ENCODE measurements at places on chromosomes 5 and 9. TPM values are rescaled to one million over a fixed set of nuclear protein-coding genes. Genes with fewer than 3 reads are reported as not detected.

DNA sequence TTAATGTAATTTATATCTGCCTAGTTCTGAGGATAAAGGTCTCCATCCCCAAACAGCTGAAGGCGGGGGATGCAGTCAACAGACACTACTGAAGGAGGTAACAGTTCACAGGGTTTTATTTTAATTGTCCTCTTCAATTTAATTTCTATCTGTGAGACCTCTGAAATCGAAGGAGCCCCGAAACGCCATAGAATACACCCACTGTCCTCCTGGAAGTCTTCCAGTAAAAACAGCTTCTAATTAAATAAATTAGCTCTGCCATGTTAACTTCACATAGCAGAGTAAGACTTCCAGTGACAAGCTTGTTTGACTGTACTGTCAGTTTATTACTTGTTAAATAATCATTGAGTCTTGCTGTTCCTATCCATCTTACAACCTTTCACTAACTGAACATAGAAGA is 193.5 kb downstream of the SEC61B start:
- peaks cover 5% of the 10 kb centered on the region for H3K4me1 ChIP-seq
- no peak for DNase-seq
- H3K27me3 ChIP-seq, result no peaks in the 10 kb centered on the region
- no peaks in the 10 kb centered on the region for H3K36me3 ChIP-seq
- H3K27ac ChIP-seq, result no peak overlapping the region

DNA sequence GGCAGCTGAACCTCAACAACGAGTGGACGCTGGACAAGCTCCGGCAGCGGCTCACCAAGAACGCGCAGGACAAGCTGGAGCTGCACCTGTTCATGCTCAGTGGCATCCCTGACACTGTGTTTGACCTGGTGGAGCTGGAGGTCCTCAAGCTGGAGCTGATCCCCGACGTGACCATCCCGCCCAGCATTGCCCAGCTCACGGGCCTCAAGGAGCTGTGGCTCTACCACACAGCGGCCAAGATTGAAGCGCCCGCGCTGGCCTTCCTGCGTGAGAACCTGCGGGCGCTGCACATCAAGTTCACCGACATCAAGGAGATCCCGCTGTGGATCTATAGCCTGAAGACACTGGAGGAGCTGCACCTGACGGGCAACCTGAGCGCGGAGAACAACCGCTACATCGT is 12.4 kb upstream of the PHYHD1 start:
- H3K36me3 ChIP-seq, result peaks cover 26% of the 10 kb centered on the region
- H3K27me3 ChIP-seq, result no peaks in the 10 kb centered on the region
- H3K27ac ChIP-seq, result no peak overlapping the region
- peaks cover 37% of the 10 kb centered on the region for H3K4me1 ChIP-seq
- no peak for DNase-seq

DNA sequence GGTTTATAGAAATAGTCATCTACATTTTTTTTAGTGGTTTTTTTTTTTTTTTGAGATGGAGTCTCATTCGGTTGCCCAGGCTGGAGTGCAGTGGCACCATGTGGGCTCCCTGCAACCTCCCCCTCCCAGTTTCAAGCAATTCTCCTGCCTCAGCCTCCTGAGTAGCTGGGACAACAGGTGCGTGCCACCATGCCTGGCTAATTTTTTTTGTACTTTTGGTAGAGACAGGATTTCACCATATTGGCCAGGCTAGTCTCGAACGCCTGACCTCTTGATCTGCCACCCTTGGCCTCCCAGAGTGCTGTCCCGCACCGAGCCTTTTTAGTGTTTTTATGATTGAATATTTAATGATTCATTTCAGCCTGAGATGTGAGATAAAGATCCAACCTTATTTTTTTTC is 27.3 kb downstream of the ANKRD33B start:
- H3K27ac ChIP-seq, result peak overlapping the region; percentile 62
- H3K36me3 ChIP-seq, result no peaks in the 10 kb centered on the region
- H3K27me3 ChIP-seq, result no peaks in the 10 kb centered on the region

GRCh38 chr9:32394381-32395049 is 10.1 kb downstream of the ACO1 start:
- no peak for DNase-seq
- H3K4me3 ChIP-seq, result no peak overlapping the region
- no peak overlapping the region for H3K27ac ChIP-seq
- peaks cover 6% of the 10 kb centered on the region for H3K36me3 ChIP-seq
- H3K27me3 ChIP-seq, result no peaks in the 10 kb centered on the region

GRCh38 chr5:101935086-101935485 is 361.0 kb downstream of the SLCO4C1 start:
- no peak overlapping the region for H3K27ac ChIP-seq
- no peaks in the 10 kb centered on the region for H3K27me3 ChIP-seq
- no peaks in the 10 kb centered on the region for H3K4me1 ChIP-seq
- H3K36me3 ChIP-seq, result no peaks in the 10 kb centered on the region
- H3K4me3 ChIP-seq, result no peak overlapping the region

GRCh38 chr5:147688656-147689356 is 93.7 kb downstream of the JAKMIP2 start:
- peaks cover 11% of the 10 kb centered on the region for H3K4me1 ChIP-seq
- peak overlapping the region; percentile 9 for H3K27ac ChIP-seq
- DNase-seq, result no peak
- no peaks in the 10 kb centered on the region for H3K36me3 ChIP-seq
- no peaks in the 10 kb centered on the region for H3K27me3 ChIP-seq

DNA sequence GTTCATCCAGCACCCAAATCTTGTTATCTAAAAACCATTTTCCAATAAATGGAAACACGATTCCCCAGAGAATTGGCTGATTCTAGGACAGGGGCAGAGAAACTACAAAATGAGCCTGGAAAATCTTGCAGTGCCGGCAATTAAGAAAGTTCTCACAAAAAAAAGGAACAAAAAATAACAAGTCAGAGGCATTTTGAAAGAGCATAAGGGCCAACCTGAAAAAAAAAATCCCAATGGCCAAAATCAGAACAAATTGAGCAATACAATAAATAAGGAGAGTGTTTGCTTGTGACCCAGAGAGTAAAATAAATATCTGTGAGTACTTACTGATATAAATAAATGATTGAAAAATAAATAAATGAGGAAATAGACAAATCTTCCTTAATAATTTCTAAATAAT is 55.1 kb upstream of the S1PR3 start:
- no peak overlapping the region for H3K4me3 ChIP-seq
- no peaks in the 10 kb centered on the region for H3K36me3 ChIP-seq
- H3K27ac ChIP-seq, result no peak overlapping the region
- DNase-seq, result no peak
- no peaks in the 10 kb centered on the region for H3K4me1 ChIP-seq
- H3K27me3 ChIP-seq, result peaks cover 36% of the 10 kb centered on the region

- DNase-seq, result no peak
- H3K4me3 ChIP-seq, result no peak overlapping the region
- H3K27ac ChIP-seq, result peak overlapping the region; percentile 79
- no peaks in the 10 kb centered on the region for H3K36me3 ChIP-seq
- peaks cover 21% of the 10 kb centered on the region for H3K4me1 ChIP-seq
Observed at GRCh38 chr5:55538661-55539060, 3.9 kb upstream of the PLPP1 start.

DNA sequence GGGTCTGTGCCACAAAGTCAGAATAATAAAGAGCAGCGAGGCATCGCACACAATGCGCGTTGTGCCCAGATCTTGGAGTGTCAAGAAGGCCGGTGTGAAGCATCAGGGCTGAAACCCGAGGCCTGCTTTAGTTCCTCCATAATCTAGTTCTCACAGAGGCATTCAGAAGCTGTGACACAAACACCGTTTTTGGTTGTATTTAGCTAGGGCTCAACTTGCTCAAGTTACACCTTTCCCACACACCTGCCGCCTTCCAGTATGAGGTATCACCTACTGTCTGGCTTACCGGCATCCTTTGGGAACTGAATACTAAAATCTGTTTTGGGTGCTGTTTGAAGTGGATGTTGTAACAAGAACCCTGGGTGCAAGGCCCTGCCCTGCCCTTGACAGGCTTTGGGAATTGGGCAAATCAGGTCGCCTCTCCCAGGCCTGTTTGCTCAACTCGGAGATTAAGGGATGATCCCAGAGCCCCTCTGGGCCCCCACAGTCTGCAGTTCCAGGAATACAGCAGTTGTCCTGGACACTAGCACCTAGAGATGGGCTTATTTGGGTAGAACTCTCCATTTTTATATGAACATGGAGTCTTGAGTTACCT is 27.0 kb downstream of the SLC25A25 start:
- H3K4me3 ChIP-seq, result no peak overlapping the region
- no peaks in the 10 kb centered on the region for H3K27me3 ChIP-seq
- H3K27ac ChIP-seq, result peak overlapping the region; percentile 99

GRCh38 chr5:8993031-8993430 is 552.8 kb downstream of the SEMA5A start:
- H3K4me3 ChIP-seq, result no peak overlapping the region
- DNase-seq, result no peak
- peaks cover 4% of the 10 kb centered on the region for H3K36me3 ChIP-seq
- H3K27ac ChIP-seq, result no peak overlapping the region

GRCh38 chr5:154196955-154197652 is 6.6 kb downstream of the GALNT10 start:
- H3K27ac ChIP-seq, result peak overlapping the region; percentile 50
- no peak for DNase-seq
- H3K36me3 ChIP-seq, result peaks cover 27% of the 10 kb centered on the region
- H3K4me3 ChIP-seq, result peak overlapping the region; percentile 46
- H3K4me1 ChIP-seq, result peaks cover 84% of the 10 kb centered on the region
- no peaks in the 10 kb centered on the region for H3K27me3 ChIP-seq

GRCh38 chr5:128015978-128016377 is 67.6 kb upstream of the SLC12A2 start:
- no peak for DNase-seq
- no peaks in the 10 kb centered on the region for H3K27me3 ChIP-seq
- H3K36me3 ChIP-seq, result peaks cover 1% of the 10 kb centered on the region
- no peak overlapping the region for H3K27ac ChIP-seq
- no peak overlapping the region for H3K4me3 ChIP-seq

- peaks cover 39% of the 10 kb centered on the region for H3K27me3 ChIP-seq
- H3K4me3 ChIP-seq, result no peak overlapping the region
- H3K27ac ChIP-seq, result no peak overlapping the region
Observed at GRCh38 chr5:1885868-1886845, 3.4 kb upstream of the IRX4 start.

GRCh38 chr5:59218424-59219045 is 635.7 kb downstream of the RAB3C start:
- H3K27ac ChIP-seq, result no peak overlapping the region
- H3K4me3 ChIP-seq, result no peak overlapping the region
- H3K27me3 ChIP-seq, result no peaks in the 10 kb centered on the region
- H3K4me1 ChIP-seq, result peaks cover 19% of the 10 kb centered on the region
- H3K36me3 ChIP-seq, result peaks cover 8% of the 10 kb centered on the region

GRCh38 chr9:130352081-130352480 is 86.5 kb downstream of the HMCN2 start:
- H3K27ac ChIP-seq, result no peak overlapping the region
- DNase-seq, result no peak
- H3K27me3 ChIP-seq, result peaks cover 12% of the 10 kb centered on the region
- H3K4me1 ChIP-seq, result no peaks in the 10 kb centered on the region
- H3K36me3 ChIP-seq, result no peaks in the 10 kb centered on the region

DNA sequence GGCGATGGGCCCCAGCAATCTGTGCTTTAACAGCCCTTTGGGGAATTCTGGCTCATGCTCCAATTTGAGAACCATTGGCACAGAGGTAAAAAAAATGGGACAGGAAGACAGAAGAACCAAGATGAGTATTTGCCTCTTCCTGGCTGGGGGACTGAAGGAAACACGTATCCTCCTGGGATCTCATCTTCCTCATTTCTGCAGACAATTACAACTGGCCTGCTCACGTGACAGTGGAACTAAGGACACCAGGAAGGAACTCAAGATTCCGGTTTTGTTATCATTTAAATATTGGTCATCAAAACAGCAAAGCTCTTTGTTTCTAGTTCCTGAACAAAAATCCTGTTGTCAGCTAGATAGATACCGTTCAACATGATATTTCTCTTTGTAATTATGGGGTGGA is 216.0 kb upstream of the DAP start:
- no peak for DNase-seq
- H3K36me3 ChIP-seq, result no peaks in the 10 kb centered on the region
- no peak overlapping the region for H3K4me3 ChIP-seq
- no peaks in the 10 kb centered on the region for H3K4me1 ChIP-seq
- peaks cover 5% of the 10 kb centered on the region for H3K27me3 ChIP-seq

GRCh38 chr9:97907046-97907445 is 15.3 kb downstream of the TRMO start:
- no peak overlapping the region for H3K4me3 ChIP-seq
- no peaks in the 10 kb centered on the region for H3K4me1 ChIP-seq
- no peak for DNase-seq
- H3K36me3 ChIP-seq, result peaks cover 36% of the 10 kb centered on the region

- H3K4me1 ChIP-seq, result no peaks in the 10 kb centered on the region
- no peak overlapping the region for H3K27ac ChIP-seq
- no peaks in the 10 kb centered on the region for H3K27me3 ChIP-seq
- no peak for DNase-seq
- no peak overlapping the region for H3K4me3 ChIP-seq
- H3K36me3 ChIP-seq, result no peaks in the 10 kb centered on the region
Observed at GRCh38 chr9:83401328-83401900, 136.8 kb downstream of the FRMD3 start.

DNA sequence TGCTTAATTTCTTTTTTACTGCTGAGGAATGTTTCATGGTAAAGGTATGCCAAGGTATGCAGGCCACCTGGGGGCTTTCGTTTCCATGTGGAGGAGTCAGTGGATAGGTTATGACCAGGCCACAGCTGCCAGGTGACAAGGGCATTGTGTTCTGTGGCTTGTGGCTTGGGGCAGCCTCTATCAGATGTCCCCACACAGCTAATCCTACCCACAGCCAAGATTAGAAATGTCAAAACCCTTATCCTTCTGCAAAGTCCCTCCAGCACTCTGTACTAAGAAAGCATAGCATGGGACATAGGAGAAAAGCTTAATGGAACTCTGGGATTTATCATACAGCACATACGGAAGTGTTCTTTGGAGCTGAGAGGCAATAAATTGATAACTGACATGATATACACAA is 171.2 kb upstream of the S1PR3 start:
- no peak overlapping the region for H3K4me3 ChIP-seq
- peaks cover 34% of the 10 kb centered on the region for H3K4me1 ChIP-seq
- no peaks in the 10 kb centered on the region for H3K36me3 ChIP-seq
- peaks cover 18% of the 10 kb centered on the region for H3K27me3 ChIP-seq

- H3K27ac ChIP-seq, result no peak within 1 kb of the TSS
- H3K4me3 ChIP-seq, result no peak within 1 kb of the TSS
- DNase-seq, result no peak
- no peaks in the 10 kb centered on the region for H3K4me1 ChIP-seq
- peaks cover 15% of the 10 kb centered on the region for H3K36me3 ChIP-seq
- no peaks in the 10 kb centered on the region for H3K27me3 ChIP-seq
Observed at GRCh38 chr5:140840978-140841962, at the start of gene PCDHA8. PCDHA8 (plus strand) TSS chr5:140841187; CDS start chr5:140841322, 135 bp downstream.

The CDKN2A gene
- 14.3 TPM for total RNA-seq

The SOHLH1 gene
- total RNA-seq, result not detected

The PCDHGA3 gene
- total RNA-seq, result not detected

The IRGM gene
- not detected for total RNA-seq

The PDE6A gene
- total RNA-seq, result not detected

The EIF4E1B gene
- total RNA-seq, result not detected

The TLR4 gene
- total RNA-seq, result 28.9 TPM

The AGXT2 gene
- total RNA-seq, result not detected

The MEIKIN gene
- not detected for total RNA-seq

The FGD3 gene
- total RNA-seq, result not detected

The KCNMB1 gene
- 3.5 TPM for total RNA-seq

The PCDHB4 gene
- 4.1 TPM for total RNA-seq

All from osteocyte (in vitro differentiated cells).